Activated T-helper 1 cell treated with anti-CD3 and anti-CD28 coated beads, Interleukin-12 subunit alpha, Interleukin-12 subunit beta, Interleukin-2, Interleukin-4 antibody, amounts not matched to agents 30 ng/mL and 10 ng/mL and 1 ng/mL, durations not matched to agents 14 hours and 24 hours and 36 hours (primary cell): ENCODE measurements at places on chromosomes 6 and 20. TPM values are rescaled to one million over a fixed set of nuclear protein-coding genes. Genes with fewer than 3 reads are reported as not detected.

Gene MAPK13
- total RNA-seq = 54.6 and 55.7 TPM in 2 replicates

Gene FRK
- 0.02 TPM in 1 of 2 replicates, not detected in the other for total RNA-seq

Gene MOCS1
- 0.31 and 1.2 TPM in 2 replicates for total RNA-seq

Gene NFKBIE
- total RNA-seq = 23.2 and 29.0 TPM in 2 replicates

Gene PAK5
- not detected in 2 replicates for total RNA-seq

Gene TMEM170B
- 0.78 and 0.86 TPM in 2 replicates for total RNA-seq

Gene DACT2
- total RNA-seq = 2.1 and 2.3 TPM in 2 replicates

Gene ABHD16A
- 45.7 and 46.5 TPM in 2 replicates for total RNA-seq

Gene DTD1
- total RNA-seq = 37.7 and 44.0 TPM in 2 replicates

Gene NRSN1
- total RNA-seq = not detected in 2 replicates

DNA sequence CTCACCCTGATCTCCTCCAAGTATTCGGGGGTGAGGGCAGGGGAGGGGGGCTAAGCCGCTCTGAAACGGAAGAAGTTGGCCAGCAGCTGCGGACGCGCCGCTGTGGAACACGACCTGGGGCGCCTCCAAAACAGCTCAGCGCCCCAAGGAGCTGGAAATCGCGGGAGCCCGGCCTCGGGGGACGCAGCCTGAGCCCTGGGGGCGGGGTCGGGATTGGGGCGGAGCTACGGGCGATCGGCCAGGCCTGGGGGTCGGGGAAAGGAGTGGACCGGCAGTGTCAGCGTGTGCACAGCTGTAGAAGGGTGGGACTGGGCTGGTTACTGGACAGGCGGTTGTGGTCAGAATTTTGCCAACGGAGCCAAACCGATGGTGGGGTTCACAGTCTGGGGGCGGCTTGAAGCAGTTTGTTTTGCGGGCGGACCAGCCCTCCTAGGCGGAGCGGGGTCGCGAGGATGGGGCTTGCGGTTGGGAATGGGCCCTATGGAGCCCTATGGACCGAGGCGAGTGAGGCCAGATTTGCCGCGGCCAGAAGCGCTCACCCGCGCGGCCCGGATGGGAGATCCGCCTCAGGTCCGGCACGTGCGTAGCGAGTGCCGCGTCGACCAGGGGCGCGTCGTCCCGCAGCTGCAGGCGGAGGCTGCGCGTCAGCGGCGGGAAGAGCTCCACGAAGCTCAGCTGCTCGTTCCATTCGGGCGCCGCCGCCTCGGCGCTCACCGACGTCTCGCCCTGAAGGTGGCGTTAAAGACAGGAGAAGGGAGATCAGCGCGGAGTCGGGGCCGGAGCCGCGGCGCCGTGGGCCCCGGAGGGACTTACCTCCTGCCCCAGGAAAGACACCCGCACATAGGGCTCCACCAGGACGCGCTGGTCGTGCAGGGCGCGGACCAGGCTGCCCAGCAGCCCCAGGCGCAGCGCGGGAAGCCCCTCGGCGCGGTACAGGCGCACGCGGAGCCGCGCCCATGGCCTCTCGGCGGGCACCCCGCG lies 14.3 kb upstream of the SPAG4 start:
- peak; percentile 70 for DNase-seq

GRCh38 chr6:107716688-107717089 lies 107.4 kb downstream of the SCML4 start:
- peak; percentile 70 for DNase-seq

GRCh38 chr6:2990932-2991506 lies 8.7 kb upstream of the NQO2 start:
- no peak for DNase-seq

GRCh38 chr20:38212806-38213606 lies 47.5 kb downstream of the KIAA1755 start:
- no peak for DNase-seq

- DNase-seq = no peak
Observed at GRCh38 chr6:137011406-137011805, 33.4 kb downstream of the IL20RA start.

DNA sequence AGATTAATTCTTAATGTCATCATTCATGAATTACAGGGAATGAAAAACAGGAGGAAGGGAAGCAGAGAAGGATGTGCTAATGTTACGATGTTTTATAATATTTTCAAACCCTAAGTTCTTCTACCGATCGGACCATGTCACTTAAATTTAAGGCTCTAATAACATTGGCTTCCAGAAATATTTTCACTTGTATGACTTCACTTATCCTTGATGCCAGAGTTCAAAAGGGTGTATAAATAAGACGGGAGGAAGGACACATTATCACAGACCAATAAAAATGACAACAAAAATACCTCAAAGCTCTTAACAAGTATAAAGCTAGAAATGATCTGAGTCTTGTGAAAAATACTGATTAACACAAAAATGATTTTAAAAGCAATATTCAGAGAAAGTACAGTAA lies 370.4 kb upstream of the CITED2 start:
- DNase-seq = no peak

DNA sequence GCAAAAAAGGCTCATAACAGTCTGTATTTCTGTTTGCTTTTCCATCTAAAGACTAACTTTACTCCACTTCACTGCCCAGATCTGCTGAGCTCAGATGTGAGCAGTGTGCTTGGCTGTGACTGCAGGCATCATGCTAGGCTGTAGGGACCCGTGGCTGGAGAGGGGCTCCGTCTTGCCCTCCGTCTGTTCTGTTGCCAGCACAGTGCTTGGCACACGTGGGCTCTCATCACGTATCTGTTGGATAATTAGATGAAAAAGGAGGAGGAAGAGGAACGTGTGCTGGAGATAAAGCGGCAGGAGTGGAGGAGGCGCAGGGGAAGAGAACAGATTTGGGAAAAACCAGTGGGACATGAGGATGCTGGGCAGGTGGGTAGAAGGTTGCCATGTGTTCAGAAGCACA lies 57.6 kb upstream of the IER3 start:
- no peak for DNase-seq

GRCh38 chr6:63883597-63883996 lies 248.0 kb downstream of the PHF3 start:
- DNase-seq = no peak

DNA sequence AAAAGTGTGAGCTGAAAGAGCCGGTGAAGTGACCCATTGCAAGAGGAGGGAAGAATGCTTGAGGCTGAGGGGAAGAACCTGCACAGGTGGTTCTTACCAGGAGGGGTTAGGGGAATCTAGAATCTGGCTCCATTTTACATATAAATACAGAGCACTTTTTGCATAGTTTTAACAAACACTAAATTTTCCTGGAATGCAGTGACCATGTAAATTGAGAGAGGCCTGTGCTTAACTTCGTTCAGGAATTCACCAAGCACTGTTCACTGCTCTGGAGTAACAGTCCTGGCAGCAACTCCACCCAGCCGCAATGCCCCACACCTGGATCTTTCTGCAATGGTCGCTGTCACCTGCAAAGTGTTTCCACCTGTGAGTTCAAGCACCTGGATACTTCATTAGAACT lies 13.2 kb upstream of the RIPOR3 start:
- no peak for DNase-seq

DNA sequence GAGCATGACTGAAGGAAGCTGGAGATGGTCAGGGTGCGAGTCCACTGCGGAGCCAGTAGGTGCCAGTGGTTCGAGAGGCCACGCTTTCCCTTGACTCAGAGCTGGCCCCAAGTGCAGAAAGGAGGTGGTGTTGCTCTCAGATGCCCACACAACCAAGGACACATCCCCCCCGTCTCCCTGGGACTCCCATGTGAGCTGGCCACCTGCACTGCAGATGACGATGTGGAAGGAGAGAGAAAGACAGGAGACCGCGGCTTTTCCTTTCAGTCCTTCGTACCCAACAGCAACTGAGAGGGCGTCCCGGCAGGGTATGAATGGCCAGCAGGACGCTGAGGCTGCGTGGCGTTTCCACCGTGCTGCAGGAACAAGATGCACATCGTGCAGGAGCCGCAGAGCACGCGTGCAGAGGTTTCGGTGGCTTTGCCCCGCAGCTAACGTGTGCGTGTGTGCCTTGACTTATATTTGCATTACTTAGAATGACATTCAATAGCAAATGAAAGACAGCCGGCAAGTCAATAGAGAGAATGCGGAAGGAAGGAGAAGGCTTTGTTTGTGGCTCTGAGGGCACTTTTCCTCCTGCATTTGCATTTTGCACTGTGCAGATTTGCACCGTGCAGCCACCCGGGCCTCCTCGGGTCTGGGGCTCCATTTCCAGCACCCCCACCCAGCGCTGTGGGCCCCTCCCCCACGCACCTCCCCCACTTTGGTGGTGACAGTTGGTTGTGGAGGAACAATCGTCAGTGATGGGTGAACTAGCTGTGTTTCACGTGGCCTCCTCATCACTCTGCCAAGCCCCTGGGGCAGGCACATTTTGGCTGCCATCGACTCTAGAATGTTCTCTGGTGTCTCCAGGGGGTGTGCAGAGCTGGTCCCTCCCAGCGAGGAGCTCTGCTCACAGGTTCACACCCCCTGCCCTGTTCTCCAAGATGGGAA lies 26.4 kb upstream of the BHLHE23 start:
- DNase-seq = no peak

DNA sequence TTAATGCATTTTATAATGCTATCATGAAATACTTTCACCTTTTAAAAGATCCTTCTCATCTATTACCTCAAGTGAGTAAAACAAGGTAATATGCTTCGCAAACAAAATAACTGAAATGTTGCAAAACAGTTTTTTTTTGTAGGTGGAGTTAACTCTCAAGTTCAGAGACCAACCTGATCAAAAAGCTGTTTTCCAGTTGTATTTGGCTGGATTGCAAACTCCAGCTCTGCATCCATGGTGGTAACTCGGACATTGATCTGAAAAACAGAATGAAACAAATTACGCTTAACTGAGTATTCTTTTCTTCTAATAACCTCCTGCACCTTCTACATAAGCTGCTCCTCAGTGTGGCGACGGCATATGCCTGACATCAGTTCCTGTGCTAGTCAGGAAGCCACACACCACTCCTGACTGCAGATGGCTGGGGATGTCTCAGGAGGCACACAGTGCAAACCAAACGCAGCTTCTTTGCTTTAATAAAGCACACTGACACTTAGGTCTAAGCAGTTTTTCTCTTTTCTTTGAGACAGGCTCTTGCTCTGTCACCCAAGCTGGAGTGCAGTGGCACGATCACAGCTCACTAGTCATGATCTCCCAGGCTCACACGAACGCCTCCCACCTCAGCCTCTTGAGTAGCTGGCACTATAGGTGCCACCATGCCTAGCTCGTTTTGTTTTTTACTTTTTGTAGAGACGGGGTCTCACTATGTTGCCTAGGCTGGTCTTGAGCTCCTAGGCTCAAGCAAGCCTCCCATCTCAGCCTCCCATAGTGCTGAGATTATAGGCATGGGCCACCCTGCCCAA lies 29.9 kb downstream of the EZR start:
- peak; percentile 59 for DNase-seq

DNA sequence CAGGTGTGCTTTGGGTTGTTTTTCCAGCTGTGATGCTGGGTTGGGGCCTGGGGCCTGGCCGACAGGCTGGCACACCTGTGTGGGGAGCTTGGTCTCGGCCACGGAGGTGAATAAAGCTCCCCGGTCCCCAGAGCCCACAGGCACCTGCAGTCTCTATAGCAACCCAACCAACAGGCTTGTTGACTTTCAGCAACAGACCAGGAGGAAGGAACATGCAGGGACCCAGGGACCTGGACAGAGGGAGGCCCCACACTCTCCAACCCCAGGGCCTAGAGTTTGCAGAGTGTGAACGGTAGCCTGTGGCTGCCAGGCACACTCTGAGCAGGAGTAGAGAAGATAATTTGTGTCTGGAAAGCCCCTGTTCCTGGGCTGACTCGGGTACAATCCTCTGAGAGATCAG lies 14.6 kb upstream of the SYNJ2 start:
- no peak for DNase-seq

GRCh38 chr6:161918109-161918531 lies 644.3 kb upstream of the AGPAT4 start:
- DNase-seq = no peak

GRCh38 chr20:1663917-1664316 lies 6.3 kb upstream of the SIRPG start:
- DNase-seq = no peak

DNA sequence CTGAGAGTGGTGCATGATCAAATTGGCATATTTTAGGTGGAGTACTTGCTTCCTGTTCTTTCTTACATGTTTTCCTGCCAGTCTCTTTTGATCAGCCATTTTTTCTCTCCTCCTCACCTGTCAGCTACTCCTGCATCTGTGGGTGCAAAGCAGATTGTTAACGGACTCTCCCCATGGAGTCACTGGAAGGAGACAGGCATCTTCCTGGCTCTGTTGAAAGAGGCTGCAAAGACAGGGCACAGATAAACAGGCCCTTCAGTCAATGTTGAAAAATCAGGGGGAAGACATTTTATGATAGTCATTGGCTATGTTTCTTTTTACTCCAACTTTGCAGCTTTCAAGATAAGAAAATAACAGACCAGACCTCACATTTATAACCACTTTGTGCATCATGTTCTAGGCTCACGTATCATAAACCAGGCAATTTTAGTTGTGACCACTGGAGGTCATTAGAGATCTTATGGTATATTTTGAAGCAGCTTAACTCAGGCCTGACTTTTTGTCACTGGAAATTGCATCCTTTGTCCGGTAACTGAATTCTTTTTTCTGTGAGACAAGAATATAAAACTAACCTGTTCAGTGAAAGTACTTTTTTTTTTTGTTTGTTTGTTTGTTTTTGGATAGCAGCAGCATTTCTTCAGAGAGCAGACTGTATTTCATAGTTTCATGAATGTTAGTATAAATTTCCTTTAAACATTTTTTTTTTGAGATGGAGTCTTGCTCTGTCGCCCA lies 20.1 kb downstream of the ECT2L start:
- no peak for DNase-seq

- no peak for DNase-seq
Observed at GRCh38 chr20:24733416-24733815, 215.7 kb upstream of the CST7 start.

- no peak for DNase-seq
Observed at GRCh38 chr6:140825731-140826130, 1307.0 kb upstream of the GJE1 start.

- DNase-seq = no peak
Observed at GRCh38 chr6:125945378-125946141, 11.0 kb upstream of the HINT3 start.

DNA sequence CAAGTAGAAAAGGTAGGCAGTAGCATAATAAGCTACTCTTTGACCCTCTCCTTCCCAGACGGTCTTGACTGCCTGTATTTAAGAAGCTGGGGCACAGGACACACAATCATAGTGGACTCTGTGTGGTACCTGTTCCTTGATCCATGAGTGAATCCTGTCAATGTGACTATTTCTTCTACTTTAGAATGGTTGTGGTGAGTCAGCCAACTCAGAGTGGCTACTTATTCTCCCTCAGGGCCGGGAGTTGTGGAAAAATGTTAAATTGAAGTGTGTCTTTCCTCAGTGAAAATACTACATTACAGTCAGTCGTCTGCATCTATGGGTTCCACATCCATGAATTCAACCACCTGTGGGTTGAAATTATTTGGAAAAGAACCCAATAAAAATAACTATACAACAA lies 30.8 kb upstream of the PREP start:
- DNase-seq = no peak

- DNase-seq = no peak
Observed at GRCh38 chr20:32111753-32112152, 2.2 kb downstream of the TM9SF4 start.
